Stimulated activated CD8-positive, alpha-beta memory T cell treated with anti-CD3 and anti-CD28 coated beads, Interleukin-4, amount 100 ng/mL, for 1 hour (primary cell): ENCODE measurements at places on chromosomes 12 and 14.

GRCh38 chr14:56798447-56799342, 11.6 kb downstream of the OTX2 start:
- DNase-seq: no peak

DNA sequence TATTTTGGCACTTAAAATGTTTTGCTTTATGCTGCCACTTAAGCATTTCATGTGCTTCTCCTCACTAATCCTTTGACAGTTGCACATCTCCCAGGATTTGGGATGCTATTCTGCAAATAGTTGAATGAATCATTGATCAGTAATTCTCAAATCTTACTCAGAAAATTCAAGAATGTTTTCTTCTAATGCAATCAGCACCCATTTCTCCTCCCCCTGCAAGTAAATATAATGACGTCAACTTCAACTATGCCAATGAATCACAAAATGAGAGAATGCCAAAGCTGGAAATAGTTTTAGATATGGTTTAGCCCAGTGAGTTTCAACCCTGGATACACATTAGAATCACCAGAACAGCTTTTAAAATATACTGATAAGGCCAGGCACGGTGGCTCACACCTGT, 2.1 kb upstream of the BLOC1S1 start:
- no peak for DNase-seq

DNA sequence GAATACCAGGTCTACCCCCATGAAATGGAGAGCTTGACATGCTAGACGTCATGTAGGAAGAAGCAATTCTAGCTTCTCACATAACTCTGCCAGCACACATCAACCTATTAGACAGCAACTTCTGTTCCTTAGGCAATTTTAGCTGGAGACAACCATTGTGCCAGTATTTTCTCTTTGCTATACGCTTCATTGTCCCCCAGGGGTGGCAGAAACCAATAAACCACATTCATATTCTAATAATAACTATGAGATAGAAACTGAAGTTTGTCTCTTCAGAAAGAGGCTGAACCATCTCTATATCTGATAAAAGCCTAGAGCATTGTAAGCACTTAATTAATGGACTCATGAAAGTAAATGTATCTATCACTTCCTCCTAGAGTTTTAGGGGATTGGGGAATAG, 278.6 kb downstream of the FOXG1 start:
- no peak for DNase-seq

DNA sequence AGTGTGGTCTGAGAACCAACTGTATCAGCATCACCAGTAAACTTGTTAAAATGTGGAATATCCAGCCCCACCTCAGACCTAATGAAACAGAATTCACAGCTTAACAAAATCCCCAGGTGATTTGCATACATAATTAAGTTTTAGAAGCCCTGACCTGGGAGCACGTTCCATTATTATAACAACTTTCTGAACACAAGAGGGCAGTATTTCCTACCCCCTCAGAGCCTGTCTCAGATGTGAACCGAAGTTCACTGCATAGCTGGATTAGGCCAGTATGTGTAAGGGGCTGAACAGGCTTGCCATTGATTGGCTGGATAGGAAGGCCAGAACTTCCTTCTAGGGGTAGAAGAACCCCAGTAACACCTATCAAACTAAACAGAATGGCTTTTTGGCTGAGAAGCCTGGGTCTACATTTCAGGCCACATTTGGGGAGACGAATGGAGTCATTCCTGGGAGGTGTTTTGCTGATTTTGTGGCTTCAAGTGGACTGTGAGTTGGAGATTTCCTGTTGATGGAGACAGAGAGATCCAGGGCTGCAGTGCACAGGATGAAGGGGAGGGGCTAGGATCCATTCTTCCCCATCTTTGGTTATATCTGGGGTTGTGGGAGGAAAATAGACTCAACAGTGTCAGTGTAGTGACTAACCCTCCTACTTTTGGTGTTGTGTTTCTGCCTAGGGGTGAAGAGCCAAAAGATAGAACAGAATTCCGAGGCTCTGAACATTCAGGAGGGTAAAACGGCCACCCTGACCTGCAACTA, 94.7 kb upstream of the OR4E1 start:
- DNase-seq: no peak

DNA sequence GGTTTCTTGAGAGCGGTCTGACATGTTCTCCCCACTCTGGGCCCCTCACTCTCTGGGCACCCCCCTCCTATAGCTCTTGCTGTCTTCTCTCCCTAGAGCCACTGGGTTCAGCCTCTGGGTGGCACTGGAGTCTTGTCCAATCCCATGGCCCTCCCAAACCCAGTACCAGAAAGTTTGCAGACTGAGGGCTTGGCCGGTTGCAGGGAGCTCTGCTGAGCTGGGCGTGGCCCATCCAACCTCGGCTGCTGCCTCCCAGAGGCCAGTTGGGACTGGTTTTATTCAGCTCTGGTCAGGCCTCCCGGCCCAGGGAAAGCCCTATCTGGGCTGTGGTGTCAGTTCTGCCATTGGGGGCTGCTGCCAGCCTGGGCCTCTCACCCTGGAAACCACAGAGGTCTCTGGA, 37.9 kb downstream of the ISCA2 start:
- DNase-seq: no peak

DNA sequence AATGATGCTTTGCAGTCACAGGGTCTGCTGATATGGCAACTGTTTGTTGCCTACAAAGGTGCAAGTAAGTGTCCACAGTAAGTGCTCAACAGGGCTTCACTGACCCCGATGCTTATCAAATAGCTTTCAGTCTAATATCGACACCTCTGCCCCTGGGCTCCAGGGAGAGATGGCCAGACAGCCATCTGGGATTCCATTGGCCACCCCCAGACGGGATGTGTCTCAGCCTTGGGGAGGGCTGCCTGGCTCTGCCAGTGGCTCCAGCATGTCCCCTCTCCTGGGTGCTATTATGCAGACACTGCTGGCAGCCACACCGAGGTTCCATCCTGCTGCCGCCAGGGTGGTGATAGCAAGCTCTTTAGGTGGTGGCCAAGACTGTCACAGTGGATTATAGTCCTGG, 57.4 kb downstream of the DGLUCY start:
- no peak for DNase-seq
